AG09309 (cell line): ENCODE measurements at places on chromosomes 1 and 21.

DNA sequence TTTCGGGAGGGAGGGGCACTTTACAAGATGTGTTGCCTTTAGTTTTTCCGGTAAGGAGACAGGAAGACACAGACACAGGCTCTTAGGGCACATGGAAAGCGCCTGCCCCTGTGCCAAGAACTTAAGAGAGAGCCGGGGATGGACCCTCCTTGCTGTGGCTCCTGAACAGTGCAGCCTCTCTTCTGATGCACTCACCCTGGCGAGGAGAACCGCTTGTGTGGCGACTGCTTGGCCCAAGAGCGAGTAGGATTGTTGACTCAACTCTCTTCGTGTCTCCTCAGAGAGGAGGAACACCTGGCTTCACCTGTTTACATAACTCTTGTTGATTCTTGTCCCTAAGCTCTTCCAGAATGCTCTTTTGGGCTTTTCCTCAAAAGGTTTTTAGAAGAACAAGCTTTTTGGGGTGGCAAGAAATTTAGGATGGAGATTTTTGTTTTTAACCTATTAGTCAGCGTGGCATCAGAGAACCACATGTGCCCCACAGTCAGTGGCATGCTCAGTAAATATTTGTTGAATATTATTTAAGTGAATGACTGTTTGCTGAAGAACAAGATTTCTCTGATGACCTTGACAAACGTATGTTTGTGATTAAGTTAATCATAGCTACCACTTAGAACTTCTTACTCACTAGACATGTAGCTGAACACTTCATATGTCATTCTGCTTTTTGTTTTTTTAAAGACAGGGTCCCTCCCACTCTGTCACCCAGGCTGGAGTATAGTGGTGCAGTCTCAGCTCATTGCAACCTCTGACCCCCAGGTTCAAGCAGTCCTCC, 60.6 kb downstream of the NFIA start:
- DNase-seq, result no peak

GRCh38 chr1:232704694-232705680, 75.1 kb upstream of the SIPA1L2 start:
- DNase-seq, result peak; percentile 71

GRCh38 chr21:42006765-42007164, 3.4 kb downstream of the ZBTB21 start:
- no peak for DNase-seq

- no peak for DNase-seq
These were observed 145.8 kb downstream of the KCNJ6 start for GRCh38 chr21:37770461-37770860.

- DNase-seq, result no peak
These were observed 612 bp downstream of the PSMA5 start for GRCh38 chr1:109425391-109426280.

GRCh38 chr1:165851034-165851658, 23.7 kb downstream of the UCK2 start:
- no peak for DNase-seq

- DNase-seq, result no peak
These were observed 5.7 kb downstream of the MRTO4 start for GRCh38 chr1:19257178-19257914.

DNA sequence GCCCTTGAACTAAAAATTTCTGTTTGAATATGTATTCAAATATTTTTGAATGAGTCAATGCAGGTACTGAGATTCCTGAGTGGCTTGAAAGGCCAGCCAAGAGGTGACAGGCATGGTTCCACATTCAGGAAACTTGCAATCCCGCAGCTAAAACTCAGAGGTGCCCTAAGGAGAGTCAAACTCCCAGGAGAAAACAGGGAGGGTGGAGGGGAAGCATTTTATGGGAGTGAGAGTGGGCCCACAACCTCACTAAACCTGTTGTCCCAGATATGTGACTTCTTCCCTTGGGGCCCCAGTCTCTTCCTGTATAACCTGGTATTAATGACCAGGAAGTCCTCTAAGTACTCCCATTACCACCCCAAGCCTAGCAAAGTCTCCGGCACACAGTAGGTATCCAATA, 189.6 kb downstream of the PLPP3 start:
- DNase-seq, result no peak

DNA sequence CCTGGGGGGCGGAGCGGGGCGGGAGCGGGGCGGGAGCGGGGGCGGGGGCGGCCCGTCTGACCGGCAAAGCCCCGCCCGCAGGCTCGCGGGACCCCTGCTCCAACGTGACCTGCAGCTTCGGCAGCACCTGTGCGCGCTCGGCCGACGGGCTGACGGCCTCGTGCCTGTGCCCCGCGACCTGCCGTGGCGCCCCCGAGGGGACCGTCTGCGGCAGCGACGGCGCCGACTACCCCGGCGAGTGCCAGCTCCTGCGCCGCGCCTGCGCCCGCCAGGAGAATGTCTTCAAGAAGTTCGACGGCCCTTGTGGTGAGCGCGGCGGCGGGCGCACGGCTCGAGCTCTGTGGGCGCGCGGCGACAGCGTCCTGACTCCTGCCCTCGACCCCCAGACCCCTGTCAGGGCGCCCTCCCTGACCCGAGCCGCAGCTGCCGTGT, 21.2 kb downstream of the AGRN start:
- DNase-seq, result no peak

- DNase-seq, result no peak
These were observed 356.8 kb downstream of the LMO4 start for GRCh38 chr1:87685311-87686135.

DNA sequence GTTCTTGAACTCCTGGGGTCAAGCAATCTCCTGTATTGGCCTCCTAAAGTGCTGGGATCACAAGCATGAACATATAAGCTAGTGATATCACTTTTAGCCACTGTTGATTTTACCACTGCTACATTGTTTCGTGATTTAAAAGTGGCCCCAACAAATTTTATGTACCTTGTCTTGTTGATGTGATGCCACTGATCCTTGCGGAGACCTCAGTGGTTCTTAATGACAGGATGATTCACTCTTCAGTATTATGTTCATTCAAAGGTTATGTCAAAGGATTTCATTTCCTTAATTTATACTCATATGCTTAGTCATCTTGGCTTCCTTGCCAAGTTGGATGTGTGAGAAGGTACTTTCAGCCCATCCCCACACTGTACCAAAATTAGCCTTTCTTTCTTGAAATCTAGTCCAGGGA, 12.1 kb downstream of the PRKACB start:
- peak; percentile 58 for DNase-seq

DNA sequence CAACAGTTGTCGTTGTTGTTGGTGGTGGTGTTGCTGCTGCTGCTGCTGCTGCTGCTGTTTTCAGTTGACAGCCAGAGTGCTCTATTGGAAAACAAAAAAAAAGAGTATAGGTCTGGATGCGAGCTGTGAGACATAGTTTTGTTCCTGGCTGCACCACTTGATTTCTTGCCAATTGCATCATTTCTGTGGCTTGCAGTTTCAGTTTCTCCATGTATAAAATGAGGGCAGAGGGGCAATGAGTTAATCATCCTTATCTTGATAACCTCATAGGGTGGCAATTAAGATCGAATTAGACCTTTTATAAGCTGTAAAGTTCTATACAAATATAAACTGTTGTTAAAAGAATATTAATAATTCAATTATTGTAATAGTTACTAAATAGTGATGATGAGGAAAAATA, 156.7 kb downstream of the DMRTA2 start:
- no peak for DNase-seq

DNA sequence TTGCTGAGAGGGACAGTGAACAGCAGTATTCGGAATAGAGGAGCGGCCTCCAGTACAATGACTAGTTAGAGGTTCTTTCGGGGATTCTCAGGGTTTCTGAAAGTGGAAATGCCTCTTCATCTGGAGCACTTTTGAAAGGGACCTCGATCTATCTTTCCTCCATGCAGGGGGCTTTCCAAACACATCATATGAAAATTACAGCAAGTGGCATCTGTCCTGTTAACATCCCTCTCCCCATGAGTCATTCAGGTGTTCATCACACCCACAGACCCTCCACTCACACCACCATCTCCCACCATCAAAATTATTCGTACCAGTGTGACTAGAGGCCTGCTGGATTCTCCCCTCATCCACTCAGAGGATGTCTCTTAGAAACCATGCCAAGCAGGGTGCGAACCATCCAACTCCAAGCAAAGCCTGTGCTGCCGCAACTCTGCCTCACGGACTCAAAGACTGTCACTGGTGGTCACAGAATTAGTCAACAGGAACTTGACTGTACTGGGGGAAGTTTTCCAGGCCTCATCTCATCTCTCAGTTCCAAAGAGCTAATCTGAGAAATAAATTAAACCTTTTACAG, 211.1 kb downstream of the MRPL39 start:
- DNase-seq, result no peak

GRCh38 chr1:30962609-30963508, 54.3 kb upstream of the SDC3 start:
- no peak for DNase-seq

- DNase-seq, result no peak
These were observed 10.7 kb upstream of the COL16A1 start for GRCh38 chr1:31714442-31715086.

DNA sequence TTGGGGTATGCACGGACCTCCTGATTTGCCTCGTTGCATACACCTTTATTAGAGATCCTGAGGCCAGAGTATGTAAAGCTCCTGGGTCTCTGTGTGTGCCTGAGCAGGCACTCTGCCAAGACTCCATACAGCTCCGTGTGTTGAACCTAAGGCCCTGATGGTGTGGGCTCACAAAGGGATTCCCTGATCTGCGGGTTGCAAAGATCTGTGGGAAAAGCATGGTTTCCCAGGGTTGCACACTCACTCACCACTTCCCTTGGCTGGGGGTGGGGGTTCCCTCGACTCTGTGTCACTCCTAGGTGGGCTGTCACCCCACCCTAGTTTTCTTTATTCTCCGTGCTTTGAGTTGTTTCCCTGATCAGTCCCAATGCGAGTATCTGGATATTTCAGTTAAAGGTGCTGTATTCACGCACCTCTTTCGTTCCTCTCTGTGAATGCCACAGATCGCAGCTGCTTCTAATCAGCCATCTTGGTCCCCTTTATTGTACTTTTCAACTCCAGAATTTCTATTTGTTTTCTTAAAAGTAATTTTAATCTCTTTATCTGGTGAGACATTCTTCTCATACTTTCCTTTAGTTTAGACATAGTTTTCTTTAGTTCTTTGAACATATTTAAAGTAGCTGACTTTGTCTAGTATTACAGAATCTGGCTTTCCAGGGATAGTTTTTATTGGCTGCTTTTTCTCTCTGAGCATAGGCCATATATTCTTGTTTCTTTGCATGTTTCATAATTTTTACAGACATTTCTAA, 39.0 kb upstream of the F3 start:
- DNase-seq, result no peak

- DNase-seq, result no peak
These were observed 37.0 kb upstream of the TMEM52 start for GRCh38 chr1:1956101-1956500.
